ENCODE measurements at places on chromosomes 6 and 20.

DNA sequence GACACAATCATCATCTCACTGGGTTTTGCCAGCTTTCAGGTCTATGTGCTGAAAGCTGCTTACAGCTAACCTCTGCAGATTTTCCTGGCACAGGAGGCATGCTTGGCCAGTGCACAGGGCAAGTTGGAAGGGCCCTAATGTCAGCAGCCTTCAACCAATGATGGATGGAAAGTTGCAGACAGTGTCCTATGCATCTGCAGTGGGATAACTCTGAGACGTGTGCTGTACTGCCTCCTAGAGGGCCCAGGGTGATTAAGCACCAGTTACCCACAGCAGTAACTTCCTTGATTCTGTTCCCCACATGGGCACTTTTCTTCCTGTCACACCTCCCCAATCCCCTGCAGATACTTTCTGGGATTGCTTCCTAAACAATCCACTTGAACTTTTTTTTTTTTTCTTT lies 38.6 kb downstream of the OVOL2 start:
- DNase-seq: peak; percentile 52

DNA sequence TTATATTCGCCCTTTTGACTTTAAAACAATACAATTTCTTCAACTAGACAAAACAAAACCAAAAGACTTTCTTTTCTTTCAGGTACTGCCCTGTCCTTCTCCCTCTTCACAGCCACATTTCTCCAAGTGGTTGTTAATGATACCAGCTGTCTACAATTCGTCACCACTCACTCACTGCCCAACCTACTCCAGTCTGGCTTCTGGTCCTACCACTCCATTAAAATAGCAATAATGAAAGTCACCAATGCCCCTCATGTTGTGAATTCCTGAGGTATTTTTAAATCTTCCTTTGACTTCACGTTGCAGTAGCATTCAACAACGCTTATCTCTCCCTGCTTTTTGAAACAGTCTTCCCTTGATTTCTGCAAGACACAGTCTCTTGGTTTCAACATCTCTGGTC lies 11.6 kb upstream of the MAN1A1 start:
- DNase-seq: no peak

DNA sequence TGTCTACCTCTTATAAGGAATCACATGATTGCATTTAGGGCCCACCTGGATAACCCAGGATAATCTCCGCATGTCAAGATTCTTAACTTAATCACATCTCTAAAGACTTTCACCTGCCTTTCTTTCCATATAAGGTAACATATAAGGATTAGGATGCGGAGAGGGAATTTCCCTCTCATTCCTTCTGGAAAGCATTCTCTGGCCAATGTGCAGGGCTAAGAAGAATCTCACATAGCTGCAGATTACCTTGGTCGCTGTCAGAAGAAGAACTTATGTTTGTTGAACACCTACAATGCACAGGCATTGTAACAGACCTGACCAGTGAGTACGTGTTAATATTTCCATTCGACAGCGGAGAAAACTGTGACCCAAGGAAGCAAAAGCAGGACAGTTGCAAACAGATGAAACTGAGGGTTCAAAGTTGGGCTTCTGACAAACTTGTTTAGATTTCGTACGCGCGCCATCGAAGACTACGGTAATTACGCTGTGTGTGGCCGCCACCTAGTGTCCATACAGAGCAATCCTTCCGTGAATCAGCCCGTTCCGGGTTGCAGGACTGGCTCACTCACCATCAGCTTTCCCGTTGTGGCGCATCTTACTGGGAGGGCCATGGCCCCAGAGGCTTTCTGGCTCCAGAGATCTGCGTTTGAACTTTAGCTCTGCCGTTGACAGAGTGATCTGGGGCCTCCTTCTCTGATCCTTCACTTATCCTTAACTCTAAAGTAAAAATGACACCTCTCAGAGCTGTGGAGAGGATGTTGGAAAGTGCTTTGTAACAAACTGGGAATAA lies 9.5 kb downstream of the C20orf202 start:
- peak; percentile 79 for DNase-seq

- no peak for DNase-seq
Observed at GRCh38 chr20:54023406-54023805, 47.0 kb downstream of the BCAS1 start.

DNA sequence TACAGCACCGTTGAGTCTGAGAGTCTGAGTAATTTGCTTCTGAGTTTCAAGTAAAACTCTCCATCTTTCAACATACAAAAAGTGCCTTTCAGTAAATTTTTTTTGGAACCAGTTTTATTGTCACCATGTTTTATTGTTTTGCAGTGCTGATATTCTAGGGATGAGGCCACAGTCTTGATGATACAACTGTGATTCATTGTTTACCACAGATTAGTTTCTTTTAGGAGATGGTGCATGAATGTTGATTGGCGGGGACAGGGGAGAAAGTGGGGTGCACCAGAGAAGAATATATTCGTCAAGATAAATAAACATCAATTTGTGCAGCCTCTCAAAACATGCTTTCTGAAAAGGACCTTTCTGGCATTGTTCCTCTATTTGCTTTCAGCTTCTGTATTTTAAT lies 109.0 kb downstream of the MCHR2 start:
- DNase-seq: no peak

GRCh38 chr6:140029551-140029950 lies 655.1 kb upstream of the CITED2 start:
- no peak for DNase-seq

GRCh38 chr6:33458676-33459075 lies 4.3 kb downstream of the ZBTB9 start:
- DNase-seq: no peak

DNA sequence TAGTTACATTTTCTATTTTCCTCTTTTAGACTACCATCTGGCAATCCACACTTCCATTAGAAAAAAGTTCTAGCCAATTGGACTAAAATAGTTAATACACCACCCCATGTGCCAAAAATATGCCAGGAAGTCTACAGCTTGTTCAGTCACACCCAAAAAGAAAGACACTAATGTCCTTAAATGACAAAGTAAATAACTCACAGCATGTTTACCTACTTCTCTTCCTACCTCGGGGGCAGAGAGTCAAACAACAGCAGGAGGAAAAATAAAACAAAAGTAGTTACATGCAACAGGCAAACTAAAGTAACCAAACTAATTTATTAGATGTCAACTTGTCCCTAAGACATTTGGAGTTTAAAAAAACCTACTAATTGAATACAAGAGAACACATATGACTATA lies 57.0 kb downstream of the UBE3D start:
- no peak for DNase-seq

- DNase-seq: peak; percentile 73
Observed at GRCh38 chr6:125099211-125100073, 54.1 kb upstream of the TPD52L1 start.

DNA sequence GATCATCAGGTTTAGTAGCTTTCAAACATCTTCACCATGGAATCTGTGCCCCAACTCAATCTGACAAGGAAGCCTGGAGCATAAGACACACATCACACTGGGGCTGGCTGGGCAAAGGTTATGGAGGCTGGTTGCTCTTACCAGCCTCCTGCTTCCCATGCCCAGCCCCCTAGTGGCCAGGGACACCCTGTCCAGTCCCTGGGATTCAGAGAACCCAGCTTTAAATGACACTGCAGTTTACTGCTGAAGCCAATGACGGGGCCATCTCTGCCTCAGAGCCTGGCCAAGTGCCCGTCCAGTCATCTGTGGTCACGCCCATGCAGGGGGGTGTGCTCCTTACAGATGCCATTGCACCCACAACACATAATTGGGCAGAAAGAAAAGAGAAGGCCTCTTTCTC lies 272.9 kb downstream of the SMOC2 start:
- peak; percentile 2 for DNase-seq

DNA sequence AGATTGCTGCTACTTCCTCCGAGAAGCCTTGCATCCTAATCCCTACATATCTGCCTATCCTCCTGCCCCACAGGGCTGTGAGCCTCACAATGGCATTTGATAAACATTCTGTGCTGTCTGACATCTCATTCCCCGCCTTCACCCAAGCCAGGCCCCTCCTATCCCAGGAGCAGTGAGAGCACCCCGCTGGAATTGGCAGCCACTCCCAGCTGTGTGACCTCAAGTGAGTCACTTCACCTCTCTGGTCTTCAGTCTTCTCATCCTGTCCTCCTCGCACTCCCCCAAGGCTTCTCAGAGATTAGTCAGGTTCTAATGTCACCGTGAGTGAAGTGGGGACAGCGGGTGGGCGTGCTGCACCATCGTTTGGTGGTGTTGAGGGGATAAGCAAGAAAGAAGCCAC lies 81.7 kb downstream of the CDH22 start:
- peak; percentile 61 for DNase-seq

DNA sequence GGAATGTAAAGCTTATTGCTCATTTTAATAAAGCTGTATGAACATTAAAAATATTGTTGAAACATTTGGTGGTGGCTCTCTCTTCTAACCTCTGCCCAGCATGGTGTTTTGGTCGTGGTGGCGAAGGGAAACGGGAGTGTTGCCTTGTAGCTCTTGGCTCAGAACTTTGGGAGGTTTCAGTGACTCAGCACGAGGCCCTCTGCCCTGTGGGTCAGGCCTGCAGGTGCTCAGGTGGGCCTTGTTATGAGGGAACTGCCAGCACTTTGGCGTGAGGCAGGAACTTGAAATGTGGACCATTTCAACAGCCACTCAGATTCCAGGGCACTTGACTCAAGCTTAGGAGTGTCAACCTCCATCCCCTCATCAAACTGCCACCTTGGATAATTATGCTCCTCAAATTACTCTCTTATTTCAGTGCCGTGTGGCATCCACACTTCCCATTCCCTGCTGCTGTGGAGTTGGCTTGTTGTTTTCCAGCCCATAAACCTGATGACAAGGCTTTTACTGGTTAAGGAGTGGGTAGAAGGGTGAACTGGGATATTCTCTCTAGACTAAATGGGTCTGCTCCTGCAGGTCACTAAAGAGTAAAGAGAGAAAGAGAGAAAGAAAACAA lies 36.3 kb downstream of the PRDM1 start:
- no peak for DNase-seq

DNA sequence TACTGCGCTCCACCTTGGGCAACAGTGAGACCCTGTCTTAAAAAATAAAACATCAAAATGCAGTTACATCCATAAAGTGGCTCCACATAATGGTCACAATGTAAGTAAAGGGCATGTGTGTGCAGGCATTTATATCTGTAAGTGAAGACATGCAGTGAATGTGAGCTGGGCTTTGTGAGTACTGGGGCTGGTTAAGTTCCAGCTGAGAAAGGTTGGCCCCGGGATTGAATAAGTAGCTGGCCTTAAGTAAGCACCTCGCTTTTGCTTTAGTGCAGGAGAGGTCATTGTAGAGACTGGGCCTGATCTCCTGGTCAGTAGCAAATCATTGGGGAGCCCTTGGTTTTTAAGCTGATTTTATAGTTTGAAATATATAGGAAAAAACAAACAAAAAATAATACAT lies 8.0 kb downstream of the QKI start:
- no peak for DNase-seq

DNA sequence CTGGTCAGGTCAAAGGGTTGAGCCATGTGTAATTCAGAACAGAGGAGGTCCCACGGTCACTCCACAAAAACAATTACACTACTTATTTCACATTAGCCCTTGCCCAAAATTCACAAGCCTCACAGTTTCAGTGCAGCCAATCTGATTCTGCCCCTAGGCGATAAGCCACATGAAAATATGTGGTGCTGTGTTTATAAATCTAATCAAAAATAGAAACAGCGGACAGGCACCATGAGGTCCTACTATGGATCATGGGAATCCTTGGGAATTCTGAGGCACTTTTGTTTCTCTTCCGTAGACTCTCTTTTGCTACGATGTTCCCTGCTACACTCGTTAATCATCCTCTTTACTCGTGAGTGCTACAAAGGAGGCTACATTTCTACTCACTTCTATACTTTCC lies 476.1 kb downstream of the TFAP2A start:
- DNase-seq: no peak
